ENCODE measurements at places on chromosomes 11 and 22.

DNA sequence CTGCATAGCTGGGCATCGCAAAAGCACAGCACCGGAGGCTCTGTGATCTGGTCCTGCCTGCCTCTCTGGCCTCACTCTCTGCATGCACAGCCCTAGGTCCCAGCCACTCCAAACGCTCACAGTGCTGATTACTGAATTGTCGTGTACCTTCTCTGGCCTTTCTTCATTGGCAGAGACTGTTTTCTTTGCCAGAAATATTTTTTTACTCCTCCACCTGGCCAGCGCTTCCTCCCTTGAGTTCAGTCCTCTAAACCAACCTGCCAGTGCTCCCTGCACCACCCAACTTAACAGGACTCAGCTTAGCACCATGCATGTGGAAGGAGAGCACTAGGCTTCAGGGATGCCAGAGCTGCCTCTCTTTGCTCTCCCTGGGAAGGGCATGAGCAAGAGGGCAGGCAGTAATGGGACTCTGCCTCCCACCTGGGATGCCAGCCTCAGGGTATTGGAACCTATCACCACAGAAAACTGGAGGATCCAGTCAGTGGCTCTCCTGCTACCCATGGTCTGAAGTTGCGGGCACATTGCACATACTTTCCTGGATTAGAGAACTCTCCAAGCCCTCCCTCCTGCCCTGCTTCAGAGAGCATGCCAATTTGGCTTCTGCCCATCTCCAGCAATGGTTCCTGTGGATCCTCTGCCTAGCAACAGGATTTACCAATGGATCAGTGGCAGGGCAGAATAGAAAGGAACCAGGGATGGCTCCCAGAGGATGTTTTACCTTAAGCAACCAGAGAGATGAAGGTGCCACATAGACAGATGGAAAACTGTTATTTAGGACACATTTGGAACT is 37.0 kb upstream of the GNAZ start:
- no peak for DNase-seq

GRCh38 chr11:21622566-21622965 is 570.3 kb upstream of the ANO5 start:
- DNase-seq, result no peak

DNA sequence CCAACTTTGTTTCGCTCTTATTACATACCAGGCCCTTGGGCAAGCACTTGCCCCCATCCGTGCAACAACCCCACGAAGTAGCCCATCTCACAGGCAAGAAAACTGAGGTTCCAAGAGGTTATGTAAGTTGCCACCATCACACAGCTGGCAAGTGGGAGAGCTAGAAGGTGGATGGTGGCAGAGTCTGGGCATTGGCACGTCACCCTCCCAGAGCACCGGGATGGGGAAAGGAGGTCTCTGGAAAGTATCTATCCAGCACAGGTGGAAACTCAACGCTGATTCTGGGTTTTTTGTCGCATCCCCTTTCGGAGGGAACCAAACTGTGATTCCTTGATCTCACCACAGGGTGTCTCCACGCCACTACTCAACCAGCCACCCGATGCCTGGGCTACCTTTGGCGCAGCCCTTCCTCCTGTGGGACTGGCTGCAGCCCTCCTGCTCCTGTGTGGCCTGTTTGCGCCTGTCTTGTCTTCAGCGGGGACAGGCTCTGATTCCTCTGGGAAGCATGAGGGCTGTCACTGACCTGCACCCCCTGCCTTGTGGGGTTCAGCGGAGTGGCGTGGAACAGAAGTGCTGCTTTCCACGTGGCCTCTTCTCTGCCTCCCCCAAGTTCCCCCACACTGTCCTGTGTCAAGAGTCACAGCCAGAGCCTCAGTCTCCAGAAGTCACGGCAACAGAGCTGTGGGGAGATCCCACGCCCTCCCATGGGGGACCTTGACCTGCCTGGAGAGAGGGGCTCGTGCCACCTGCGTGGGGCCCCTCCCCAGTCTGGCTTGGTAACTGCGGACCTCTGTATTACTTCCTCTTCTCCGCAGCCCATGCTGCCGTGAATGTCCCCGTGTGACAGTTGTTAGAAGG is 34.4 kb upstream of the TRIM29 start:
- DNase-seq, result peak; percentile 29

DNA sequence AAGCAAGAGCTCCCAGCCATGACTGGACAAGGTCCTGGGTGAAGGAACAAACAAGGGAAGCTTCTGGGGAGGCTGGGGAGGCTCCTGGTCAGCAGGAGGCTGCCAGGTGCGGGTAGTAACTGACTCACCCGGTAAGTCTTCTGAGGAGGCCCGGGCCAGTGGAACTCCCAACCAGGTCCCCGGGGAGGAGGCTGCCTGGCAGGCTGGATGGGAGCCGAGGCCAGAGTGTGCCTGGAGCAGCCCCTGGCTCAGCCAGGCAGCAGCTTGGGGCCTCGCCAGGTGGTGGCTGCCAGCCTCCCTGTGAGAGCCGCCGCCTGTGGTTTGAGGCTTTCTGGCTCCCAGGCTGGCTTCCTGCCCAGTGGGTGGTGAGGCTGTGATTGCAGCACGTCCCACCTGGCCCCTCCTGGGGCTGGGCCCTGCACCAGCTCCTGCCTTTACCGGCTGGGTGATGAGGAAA is 46.2 kb downstream of the IGF2 start:
- no peak for DNase-seq

- no peak for DNase-seq
These were observed 48.2 kb downstream of the SGSM3 start for GRCh38 chr22:40418366-40419201.

GRCh38 chr11:19924716-19925115 is 212.1 kb downstream of the NAV2 start:
- no peak for DNase-seq

DNA sequence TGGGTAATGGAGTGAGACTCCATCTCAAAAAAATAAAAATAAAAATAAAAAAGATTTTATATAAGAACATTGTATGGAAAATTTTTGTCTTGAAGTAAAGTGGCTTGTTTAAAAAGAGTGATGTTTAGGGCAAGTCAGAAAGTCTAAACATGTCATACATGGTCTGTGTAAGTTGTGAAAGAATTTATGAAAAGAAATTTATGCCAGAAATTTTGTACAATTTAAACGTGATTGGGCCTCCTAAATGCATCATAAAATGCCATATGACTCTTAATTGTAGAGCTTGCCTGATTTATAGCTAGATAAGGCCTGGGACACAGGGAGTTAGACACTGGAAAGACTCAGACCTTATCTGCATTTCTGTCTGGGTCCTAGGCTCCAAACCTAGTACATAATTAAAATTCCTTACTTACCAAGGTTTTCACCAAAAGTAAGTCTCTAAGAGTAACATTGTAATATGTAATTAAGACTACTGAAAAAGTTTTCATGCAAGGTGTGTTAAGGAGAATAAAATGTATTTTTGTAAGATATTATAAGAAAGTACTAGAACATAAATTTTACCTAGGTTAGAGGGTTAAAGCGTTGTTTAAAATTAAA is 110.5 kb downstream of the AASDHPPT start:
- DNase-seq, result no peak

GRCh38 chr22:30315962-30316576 is 10.7 kb downstream of the TBC1D10A start:
- DNase-seq, result no peak

GRCh38 chr11:102430158-102430836 is 22.3 kb downstream of the TMEM123 start:
- DNase-seq, result no peak

- no peak for DNase-seq
These were observed 108.4 kb upstream of the TIMP3 start for GRCh38 chr22:32693102-32693501.

- no peak for DNase-seq
These were observed 553 bp upstream of the USP47 start for GRCh38 chr11:11841116-11841722.

GRCh38 chr22:44941207-44941606 is 68.6 kb downstream of the PHF21B start:
- no peak for DNase-seq

- no peak for DNase-seq
These were observed 3.6 kb upstream of the TP53I11 start for GRCh38 chr11:44954051-44954906.

DNA sequence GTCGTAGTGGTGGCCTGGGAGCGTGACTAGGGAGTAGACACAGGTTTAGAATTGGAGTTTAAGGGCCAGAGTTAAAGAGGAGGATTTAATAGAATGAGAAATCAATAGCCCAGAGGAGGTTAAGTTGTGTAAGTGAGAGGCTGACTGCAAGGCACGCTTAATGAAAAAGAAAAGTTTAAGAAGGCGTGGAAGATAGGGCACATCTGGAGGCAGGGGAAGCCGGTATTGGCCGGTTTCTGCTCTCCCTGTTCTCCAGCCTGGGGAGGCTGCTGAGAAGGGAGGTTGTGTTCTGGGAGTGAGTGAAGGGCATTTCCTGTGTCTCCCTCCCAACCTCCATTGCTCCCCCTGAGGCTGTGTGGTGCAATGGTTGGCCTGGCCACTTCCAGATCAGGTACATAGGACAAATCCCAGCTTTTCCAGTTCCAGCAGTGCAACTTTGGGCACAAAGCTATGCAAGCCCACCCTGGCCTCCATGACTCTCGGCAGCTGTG is 6.3 kb downstream of the GRIK4 start:
- DNase-seq, result no peak

DNA sequence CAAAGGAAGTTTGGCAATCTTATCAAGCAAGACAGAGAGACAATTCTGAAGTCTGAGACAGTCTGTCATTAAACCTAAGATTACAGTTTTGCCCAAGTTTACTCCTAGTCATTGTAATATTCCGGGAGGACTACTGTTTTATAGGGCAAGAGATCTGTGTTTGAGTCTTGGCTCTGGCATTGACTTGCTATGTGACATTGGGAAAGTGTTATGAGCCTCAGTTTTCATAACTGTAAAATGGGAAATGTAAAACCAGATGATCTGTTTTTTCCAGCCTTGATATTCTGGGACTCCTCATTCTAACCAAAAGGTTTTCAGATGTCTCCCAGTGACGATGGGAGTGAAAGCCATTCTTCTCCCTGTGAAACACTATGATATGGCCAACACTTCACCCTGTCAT is 24.3 kb upstream of the SLCO2B1 start:
- DNase-seq, result no peak

- DNase-seq, result no peak
These were observed 165.6 kb upstream of the DDI1 start for GRCh38 chr11:103870821-103871309.

- DNase-seq, result no peak
These were observed 75.4 kb downstream of the ME3 start for GRCh38 chr11:86596861-86597586.

GRCh38 chr11:73177380-73177777 is 35.3 kb upstream of the FCHSD2 start:
- DNase-seq, result no peak

DNA sequence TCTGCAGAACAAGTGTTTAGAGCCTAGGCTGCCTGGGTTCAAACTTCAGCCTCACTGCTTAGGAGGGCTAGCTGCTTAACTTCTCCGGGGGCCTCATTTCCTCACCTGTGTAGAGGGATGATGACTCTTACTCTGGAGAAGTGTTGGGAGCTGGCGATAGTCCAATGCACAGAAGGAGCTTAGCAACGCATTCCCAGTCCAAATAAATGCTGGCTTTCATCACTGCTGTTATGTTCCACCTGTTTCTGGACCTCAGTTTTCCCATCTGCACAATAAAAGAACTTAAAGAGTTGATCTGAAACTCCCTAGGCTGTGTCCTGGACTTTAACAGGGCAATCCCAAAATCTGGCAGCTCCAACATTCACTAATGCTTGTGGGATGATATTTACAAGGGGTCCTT is 337.8 kb downstream of the MIAT start:
- no peak for DNase-seq

DNA sequence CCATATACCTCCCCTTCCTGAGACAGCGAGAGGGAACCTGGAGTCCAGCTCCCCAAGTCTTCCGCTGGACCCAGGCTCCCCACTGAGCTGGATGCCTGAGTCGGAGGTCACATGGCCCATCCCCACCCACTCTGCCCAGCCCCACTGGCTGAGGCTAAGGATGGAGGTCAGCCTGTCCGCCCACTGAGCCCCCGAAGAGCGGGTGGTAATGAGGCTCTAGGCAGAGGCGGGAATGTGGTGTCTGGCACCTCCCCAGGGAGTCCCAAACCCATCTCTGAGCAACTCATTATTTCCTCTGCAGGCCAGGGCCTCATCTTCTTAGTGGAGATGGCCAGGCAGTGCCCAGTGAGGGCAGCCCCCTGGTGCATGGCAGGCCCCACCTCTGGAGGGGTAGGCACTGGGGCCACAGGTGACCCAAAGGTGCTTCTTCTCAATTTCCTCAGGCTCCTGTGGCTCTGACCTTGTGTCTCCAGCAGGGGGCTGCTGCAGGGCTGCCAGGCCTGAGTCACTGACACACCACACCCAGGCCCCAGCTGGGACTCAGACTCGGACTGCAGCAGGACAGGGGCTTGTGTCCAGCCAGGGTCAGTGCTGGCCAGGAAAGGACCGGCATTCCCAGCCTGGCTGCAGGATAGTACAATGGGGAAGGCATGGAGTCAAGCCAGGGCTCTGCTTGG is 10.2 kb upstream of the PDE2A start:
- DNase-seq, result no peak

- no peak for DNase-seq
These were observed 11.6 kb upstream of the MTFP1 start for GRCh38 chr22:30413745-30414524.

DNA sequence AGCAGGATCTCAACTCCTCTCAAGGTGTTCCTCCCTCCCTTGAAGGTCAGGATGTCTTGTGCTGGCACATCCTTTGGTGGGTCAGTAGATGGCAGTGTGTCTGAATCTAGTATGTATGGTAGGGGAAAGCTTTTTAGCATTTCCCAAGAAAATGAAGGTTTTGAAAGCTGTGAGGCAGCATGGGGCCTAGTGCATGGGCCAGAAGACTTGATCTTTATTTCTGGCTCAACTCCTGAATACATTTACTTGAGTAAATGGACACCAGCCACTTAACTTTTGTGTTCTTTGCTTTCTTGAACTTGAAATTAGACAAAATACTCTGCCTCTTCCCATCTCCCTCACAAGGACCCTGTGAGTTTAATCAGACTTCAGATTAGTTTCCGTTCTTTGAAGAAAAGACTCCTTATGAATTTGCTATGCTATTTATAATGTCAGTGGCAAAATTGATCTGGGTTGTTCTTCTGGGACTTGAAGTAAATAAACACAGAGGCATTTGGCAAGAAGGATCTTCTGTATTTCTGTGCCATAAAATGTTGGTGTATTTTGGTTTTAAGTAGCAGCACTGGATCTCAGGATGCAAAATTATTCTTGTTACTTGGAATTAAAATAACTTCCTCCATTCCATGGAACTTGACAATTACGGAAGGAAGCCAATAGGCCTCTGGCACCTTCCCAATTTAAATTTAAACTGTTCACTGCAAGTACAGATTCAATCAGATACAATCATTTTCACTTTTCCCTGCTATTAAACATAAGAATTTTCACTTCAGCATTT is 288.8 kb downstream of the CASP12 start:
- peak; percentile 61 for DNase-seq

GRCh38 chr11:70826541-70827335 is 425.6 kb downstream of the SHANK2 start:
- DNase-seq, result no peak

All from iPS DF 6.9 (cell line).